Bladder microvascular endothelial cell (primary cell): ENCODE measurements at places on chromosomes 3 and 15. TPM values are rescaled to one million over a fixed set of nuclear protein-coding genes. Genes with fewer than 3 reads are reported as not detected.

The CLEC3B gene
- 0.49 and 0.57 TPM in 2 replicates for total RNA-seq

The SAMD7 gene
- total RNA-seq = not detected in 2 replicates

The LXN gene
- total RNA-seq = 50.6 and 104 TPM in 2 replicates

The CTDSPL gene
- 15.4 and 128 TPM in 2 replicates for total RNA-seq

The SERPINI2 gene
- total RNA-seq = not detected in 2 replicates

The RETNLB gene
- total RNA-seq = not detected in 2 replicates

The PRRT3 gene
- 0.49 and 0.63 TPM in 2 replicates for total RNA-seq

The ZNF385D gene
- 2.3 and 3.2 TPM in 2 replicates for total RNA-seq

The HEXA gene
- total RNA-seq = 57.5 and 90.6 TPM in 2 replicates

The CYP11A1 gene
- total RNA-seq = not detected in 2 replicates

The UBAP1L gene
- 0.65 and 3.7 TPM in 2 replicates for total RNA-seq

The ZPLD1 gene
- not detected in 2 replicates for total RNA-seq

The NRROS gene
- 4.4 and 5.7 TPM in 2 replicates for total RNA-seq

The HES1 gene
- total RNA-seq = 27.6 and 34.2 TPM in 2 replicates

The LRRC2 gene
- under 0.01 and 0.06 TPM in 2 replicates for total RNA-seq

The RAB7A gene
- 28.7 and 57.0 TPM in 2 replicates for total RNA-seq

The PTPRG gene
- total RNA-seq = 16.0 and 22.5 TPM in 2 replicates

The TYRO3 gene
- 6.8 and 7.0 TPM in 2 replicates for total RNA-seq

The GP9 gene
- total RNA-seq = not detected in 2 replicates

The WDR73 gene
- 12.6 and 25.7 TPM in 2 replicates for total RNA-seq

The PLA2G4B gene
- total RNA-seq = 0.16 and 1.7 TPM in 2 replicates

The SPPL2A gene
- 50.0 and 183 TPM in 2 replicates for total RNA-seq

The EIF4A2 gene
- total RNA-seq = 344 and 803 TPM in 2 replicates

The PRR23A gene
- not detected in 2 replicates for total RNA-seq

The ZNF710 gene
- 6.6 and 12.0 TPM in 2 replicates for total RNA-seq

The DZIP1L gene
- total RNA-seq = 7.6 and 8.9 TPM in 2 replicates
